ENCODE measurements at places on chromosomes 12 and 14.
A peak's percentile ranks its signal among the peaks of the same experiment; 100 is the strongest.

- peak; percentile 91 for DNase-seq
Measured at GRCh38 chr12:52903285-52903854, 1.5 kb downstream of the KRT8 start.

DNA sequence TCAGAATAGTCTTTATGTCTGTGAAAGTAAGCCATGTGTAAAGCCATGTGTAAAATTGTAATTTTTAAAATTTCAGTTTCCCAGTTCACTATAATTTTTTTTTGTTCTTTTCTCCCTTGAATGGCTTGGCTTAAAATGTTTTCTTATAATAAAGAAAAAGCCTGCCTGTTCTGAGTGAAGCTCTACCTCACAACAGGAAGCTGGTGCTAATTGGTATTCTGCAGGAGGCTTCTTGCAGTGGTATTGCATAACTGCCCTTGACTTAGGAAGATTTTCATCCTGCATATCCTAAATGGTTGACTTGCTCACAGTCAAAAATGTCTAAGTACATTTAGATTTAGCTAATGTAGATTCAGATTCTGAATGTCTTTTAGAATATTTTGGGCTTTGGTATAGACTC is 49.5 kb downstream of the ATP2A2 start:
- peak; percentile 77 for DNase-seq

DNA sequence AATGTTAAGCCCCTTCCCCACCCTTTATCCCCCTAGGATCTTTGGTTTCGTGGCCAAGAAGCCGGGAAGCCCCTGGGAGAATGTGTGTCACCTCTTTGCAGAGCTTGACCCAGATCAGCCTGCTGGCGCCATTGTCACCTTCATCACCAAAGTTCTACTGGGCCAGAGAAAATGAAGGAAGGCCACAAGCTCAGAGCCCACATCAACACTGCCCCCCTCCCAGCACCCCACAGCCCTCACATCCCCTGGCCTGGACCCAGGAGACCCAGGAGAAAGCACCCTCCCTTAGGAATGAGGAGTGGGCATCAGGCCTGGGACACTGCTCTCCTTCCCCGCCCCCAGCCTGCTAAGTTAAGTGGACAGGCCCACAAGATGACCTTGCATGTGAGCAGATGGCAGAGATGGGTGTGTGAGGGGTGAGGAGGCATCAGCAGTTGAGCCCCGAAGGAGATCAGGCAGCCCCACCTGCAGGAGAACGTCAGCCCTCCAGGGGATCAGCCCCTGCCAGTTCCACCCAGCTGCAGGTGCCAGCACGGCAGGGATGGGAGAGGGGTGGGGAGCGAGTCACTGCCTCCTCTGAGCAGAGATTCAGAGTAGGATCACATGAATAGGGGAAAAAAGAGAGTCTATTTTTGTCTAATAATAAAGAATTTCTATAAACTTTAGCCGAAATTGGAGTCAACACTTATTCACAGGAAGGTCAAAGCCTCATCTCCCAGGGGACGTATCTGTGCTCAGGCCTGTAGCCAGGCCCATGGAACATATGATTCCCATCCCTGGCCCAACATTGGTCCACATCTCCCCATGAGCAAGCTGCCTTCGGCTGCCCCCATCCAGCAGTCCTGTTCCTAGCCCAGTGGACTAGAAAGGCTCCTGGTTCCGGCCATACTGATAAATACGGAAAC is 14.1 kb downstream of the TNS2 start:
- no peak for DNase-seq

DNA sequence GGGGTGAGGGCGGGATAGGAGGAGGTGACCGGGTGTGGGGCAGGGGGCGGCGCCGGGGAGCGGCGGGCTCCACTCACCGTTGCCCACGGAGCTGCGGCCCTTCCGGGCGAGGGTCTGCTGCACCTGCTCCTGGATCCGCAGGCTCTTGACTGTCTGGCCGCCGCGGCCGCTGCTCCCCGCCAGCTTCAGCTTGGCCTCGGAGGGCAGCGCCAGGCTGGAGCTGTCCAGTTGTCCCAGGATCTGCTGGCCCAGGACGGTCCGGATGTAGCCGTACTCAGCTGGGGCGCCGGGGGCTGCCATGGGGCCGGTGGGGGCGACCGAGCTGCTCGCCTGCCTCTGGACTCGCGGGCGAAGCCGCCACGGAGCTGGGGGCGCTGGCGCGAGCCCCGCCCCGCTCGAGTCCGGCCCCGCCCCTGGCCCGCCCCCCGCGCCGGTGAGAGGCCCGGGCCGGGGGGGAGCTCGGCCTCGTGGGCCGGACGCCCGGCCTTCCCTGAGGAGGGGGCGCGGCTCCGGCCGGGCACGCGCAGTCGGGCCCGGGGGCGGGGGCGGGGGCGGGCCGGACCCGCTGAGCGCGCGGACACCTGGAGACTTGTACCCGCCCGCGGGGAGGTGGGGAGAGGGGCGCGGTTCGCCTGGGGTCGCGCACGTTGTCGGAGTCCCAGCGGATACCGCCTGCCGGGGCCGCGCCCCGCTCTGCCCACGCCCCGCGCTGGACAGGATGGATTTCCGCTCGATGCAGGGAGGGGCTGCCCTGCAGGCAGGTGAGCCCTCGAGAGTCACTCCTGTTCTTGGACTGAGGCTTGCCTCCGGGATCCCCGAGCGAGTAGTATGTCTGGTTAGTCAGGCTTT is at the start of gene PKP2:
TSS of gene PKP2 (minus strand) at position 346 of the 849 bp plus-strand sequence. CDS start at position 300, 46 bp downstream.
- peak; percentile 91 for DNase-seq

DNA sequence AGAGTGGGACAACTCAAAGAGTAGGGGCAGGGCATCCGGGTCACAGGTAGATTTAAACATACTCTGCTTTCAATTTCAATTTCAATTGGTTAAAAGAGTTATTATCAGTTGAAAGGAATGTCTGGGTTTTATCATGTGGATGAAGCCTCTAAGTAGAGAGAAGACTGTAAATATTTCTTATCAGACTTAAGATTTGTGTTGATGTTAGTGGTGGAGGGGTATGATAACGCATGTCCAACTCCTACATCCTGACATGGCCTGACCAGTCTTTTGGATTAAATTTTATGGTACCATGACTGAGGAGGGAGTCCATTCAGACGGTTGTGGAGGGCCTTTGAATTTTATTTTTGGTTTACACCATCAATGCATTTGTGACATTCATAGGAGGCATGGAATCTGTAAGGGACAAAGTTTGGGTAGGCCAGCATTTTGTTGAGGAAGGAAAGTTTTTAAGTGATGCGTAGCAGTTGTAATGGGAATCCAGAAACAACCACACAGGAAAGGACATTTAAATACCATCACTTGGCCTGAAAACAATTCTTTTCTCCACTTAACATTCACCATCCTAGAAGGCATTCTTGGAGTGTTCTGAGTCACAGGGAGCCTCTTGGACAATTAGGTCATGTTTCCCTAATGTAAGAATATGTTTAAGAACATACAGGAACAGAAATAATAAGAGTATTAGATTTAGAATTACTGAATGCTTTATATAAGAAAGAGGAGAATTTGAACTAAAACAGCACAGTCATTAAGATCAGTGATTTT is 371.9 kb downstream of the ATP23 start:
- no peak for DNase-seq

DNA sequence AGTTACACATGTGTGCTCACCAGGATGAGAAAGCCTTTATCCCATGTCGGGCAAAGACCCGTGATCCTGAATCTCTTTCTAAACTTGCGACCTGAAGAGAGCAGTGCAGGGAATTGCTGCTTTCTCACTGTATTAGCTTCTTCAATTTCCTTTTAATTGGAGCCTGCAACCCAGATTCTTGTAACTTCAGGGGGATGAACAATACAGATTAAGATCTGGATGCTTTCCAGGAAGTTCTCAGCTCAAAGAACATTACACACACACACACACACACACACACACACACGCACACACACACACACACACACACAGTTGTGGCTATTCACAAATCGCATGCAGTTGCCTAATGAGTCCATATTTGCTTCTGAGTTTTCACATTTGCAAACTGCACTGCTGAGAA is 268.3 kb downstream of the NPAS3 start:
- DNase-seq: no peak

DNA sequence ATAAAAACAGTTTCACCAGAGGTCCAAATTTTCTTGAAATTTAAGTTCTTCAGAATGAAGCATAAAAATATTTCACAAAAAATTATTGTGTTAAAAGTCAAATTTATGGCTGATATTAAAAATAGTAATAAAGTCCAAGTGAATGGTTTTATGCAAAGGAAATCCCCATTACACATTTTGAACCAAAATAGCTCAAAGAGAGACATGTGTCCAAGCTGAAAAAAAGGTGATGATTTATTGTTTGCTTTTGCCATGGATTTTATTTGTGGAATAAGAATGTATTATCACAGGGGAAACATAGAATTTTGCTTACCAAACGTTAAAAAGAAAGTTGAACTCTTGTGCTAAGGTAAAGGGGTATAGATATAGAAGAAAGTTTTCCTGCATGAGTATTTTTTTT is 4.6 kb downstream of the FOXG1 start:
- DNase-seq: no peak

DNA sequence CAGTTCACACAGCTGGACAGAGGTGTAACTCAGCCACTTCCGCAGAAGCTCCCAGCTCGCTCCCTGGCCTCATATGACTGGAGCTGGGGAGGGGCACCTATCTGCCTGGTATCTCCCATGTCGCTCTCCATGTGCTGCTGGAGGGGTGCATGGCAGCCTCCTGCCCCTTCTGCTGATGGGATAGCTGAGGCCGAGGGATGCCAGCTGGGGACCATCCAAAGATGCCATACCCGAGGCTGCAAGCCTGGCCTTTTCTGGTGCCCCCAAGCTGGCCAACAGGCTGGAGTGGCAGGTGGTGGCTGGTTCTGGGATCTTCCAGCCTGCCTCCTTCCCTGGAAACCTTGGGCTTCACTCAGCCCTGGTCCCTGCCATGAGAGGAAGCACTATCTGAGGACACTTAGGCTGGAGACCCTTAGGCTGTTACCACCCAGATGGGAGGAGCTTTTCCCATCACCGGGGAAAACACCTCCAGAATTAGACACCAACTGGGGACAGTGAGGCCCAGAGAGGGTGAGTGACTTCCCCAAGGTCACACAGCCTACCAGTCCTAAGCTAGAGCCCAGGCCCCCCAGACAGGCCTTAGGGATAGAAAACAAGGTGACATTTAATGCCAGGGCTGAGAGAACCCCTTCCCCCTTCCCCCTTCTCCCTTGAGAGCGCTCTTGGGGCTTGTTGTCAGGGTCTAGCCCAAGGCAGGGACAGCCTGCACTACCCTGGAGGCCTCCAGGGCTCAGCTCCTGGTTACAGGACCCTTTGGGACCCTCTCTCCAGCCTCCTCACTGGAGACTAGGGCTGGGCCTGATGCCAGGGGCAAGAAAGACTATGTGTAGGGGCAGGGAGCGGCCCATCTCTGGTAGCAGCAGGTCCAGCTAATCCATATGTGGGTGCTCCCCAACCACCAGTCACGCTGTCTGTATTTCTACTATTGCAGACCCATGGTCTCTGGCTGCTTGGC is 7.1 kb downstream of the DTX1 start:
- no peak for DNase-seq

DNA sequence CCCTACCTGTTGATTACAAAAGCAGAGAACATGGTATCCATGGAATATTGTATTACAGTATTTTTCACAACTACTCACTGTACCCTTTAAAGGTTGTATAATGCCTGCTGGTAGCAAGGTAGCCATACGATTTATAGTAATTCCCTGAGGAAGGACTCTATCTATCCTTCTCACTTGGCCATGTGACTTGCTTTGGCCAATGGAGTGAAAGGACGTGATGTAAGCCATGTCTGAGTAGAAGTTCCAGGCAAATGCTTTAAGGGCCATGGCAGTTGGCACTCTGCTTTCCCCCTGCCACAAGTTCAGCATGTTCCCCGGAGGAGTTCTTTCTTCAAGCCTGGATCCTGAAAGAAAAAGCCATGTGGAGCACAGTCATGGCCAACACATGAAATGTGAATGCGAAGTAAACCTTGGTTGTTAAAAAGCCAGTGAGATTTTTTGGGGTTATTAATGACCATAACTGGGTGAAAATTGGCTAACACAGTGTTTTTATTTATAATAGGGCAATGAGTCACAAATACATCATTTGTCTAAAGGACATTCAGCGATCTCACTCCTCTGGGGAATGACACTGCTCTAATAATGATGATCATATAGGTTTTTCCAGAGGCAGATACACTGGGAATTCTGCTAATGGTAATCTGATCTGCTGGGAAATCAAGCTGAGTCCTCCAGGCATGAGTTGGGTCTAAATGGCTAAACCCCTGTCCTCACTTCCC is 67.4 kb upstream of the SLC38A2 start:
- no peak for DNase-seq

Measured in mesendoderm (in vitro differentiated cells).